ENCODE measurements at places on chromosomes 5 and 9.

DNA sequence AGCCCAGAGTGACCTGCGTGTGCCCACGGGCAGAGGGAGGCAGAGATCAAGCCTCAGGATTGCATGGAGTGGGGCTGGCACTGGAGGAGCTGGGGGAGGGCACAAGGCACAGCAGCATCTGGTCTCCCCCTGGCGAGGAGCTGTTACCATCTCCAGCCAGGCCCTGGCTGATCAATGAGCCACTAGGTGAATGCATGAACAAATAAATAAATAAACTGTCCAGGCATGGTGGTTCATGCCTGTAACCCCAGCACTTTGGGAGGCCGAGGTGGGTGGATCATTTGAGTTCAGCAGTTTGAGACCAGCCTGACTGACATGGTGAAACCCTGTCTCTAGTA, 14.3 kb upstream of the PSMB7 start:
- DNase-seq, result no peak

GRCh38 chr5:21649969-21650368, 1203.2 kb downstream of the CDH12 start:
- DNase-seq, result no peak

DNA sequence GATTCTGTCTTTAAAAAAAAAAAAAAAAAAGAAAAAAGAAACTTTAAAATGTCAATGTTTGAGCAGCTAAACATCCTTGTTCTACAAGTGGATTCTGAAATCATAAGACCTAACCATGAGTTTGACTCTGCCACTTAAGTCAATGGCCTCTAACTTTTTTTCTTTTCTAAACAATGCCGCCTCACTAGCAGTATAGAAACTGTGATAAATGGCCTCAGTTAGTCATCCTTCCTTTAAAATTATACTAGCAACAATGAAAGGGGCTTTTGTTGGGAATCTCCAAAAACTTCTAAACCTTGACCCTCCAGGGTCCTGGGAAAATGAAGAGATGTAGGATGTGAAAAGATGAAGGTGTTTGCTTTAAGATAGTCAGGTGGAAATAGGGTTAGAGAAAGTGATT, 71.1 kb downstream of the FBXL7 start:
- DNase-seq, result no peak

GRCh38 chr5:160641405-160641804, 210.6 kb downstream of the ATP10B start:
- DNase-seq, result no peak

- no peak for DNase-seq
Measured at GRCh38 chr5:108003178-108003577, 332.4 kb upstream of the EFNA5 start.

- DNase-seq, result no peak
Measured at GRCh38 chr9:128201441-128202369, 1.5 kb upstream of the DNM1 start.

- no peak for DNase-seq
Measured at GRCh38 chr9:97293207-97293721, 14.2 kb upstream of the CCDC180 start.

- no peak for DNase-seq
Measured at GRCh38 chr5:668283-668995, 24.7 kb downstream of the TPPP start.

DNA sequence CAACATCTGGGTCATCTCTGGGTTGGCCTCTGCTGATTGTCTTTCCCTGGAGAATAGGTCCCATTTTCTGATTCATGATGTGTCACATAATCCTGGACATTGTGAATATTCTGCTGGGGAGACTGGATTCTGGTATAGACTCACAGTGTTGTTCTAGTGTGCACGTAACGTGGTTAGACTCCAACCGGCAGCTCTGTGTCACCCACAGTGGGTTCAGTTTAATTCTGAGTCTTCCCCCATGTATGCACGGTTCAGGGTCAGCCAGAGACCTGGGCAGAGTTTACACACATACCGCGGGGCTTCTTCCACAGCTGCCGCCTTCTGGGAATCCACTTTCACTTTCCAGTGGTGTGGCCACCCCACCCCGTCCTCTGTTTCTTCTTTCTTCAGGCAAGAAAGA, 38.0 kb upstream of the LRRC14B start:
- no peak for DNase-seq

DNA sequence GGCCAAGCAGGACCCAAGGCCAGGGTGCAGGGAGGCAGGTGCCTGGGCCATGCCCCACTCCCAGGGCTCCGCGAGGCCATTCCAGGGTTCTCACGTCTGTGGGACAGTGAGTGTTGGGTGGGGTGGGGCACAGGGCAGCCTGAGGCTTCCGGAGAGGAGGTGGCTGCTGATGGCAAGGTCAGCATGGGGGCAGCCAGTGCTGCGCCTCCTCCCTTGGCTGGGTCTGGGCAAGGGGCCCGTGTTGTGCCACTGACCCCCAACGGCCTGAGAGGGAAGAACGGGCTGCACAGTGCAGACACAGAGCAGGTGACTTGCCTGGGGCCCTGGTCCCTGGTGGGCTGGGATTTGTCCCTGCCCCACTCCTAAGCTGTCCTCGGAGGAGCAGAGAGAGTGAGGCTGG, 82.1 kb downstream of the RXRA start:
- no peak for DNase-seq

GRCh38 chr9:7097785-7098752, 340.3 kb downstream of the KDM4C start:
- DNase-seq, result no peak

DNA sequence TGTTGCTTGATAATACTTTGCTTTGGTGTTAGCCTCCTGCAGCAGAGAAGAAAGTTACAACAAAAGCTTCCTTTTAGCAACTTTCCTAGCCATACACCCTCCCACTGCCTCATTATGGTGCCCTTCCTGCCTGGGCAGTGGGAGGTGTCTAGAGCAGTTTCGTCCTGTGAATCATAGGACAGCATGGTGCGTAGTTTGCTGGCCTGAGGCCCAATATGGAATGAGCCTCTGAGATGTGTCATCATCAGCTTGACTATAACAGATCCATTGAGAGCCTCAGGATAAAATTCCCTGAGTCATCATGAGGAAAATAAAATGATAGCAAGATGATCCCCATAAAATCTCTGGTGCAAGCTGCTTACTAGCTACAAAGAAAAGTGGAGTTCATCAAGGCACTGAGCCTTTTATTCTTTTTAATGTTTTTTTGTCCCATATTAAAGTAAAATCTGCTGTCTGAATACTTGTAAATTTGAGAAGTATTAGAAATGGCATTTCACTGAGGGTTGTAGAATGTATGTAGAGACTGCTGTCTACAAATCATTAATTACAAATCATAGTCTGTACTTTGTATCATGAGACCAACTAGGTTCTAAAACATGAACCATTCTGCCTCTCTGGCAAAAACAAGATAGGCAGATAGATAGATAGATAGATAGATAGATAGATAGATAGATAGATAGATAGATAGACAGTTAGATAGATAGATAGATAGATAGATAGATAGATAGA, 303.0 kb upstream of the PDE4D start:
- DNase-seq, result no peak

- DNase-seq, result no peak
Measured at GRCh38 chr9:17751486-17751885, 172.6 kb downstream of the SH3GL2 start.

DNA sequence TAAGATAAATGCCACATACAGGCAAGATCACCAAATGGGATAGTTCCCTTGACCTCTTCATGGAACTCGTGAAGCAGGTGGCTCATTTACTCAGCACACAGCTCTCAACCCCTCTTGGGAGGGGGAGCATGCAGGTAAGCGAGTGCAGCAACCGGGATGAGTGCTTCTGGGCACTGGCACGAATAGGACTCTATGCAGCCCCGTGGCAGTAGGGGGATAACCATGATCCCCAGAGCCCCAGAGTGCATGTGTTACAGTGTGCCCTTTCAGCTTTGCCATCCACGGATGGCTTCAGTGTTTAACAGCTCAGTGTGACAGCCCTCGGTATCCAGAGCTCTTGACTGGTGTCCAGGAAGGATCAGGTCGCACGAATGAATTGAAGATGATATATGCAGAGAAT, 1187.1 kb downstream of the CDH9 start:
- DNase-seq, result no peak

- DNase-seq, result no peak
Measured at GRCh38 chr5:169527863-169528262, 55.7 kb upstream of the SPDL1 start.

- no peak for DNase-seq
Measured at GRCh38 chr9:85536076-85536475, 205.7 kb downstream of the AGTPBP1 start.

- DNase-seq, result no peak
Measured at GRCh38 chr5:171999877-172000276, 6.6 kb downstream of the FBXW11 start.

- DNase-seq, result no peak
Measured at GRCh38 chr5:87541033-87541432, 128.3 kb upstream of the CCNH start.

- no peak for DNase-seq
Measured at GRCh38 chr9:16202221-16202620, 649.4 kb downstream of the CCDC171 start.

DNA sequence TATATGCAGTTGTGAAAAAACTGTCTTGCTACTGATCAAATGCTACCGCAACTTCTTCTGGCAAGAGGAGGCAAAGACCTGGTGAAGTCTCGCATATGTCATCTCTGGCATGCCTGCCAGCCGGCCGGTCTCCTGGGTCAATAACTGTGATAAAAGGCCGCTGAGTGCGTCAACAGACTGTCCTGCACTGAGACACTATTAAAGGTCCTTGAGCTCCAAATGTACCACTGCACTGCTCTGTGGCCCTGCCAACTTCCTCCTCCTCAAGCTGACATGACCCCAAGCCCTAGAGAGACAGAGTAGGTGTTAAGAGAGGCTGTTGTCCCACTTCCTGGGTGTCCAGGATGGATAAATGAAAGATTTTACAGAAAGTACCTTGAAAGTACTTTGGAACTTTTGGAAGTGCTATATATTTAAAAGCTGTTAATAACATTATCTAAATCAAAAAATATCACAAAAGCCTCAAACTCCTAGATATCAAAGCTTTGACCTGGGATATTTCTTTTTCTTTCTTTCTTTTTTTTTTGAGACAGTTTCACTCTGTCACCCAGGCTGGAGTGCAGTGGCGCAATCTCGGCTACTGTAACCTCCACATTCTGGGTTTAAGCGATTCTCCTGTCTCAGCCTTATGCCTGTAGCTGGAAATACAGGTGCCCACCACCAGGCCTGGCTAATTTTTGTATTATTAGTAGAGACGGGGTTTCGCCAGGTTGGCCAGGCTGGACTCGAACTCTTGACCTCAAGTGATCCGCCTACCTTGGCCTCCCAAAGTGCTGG, 31.5 kb downstream of the RAPGEF1 start:
- no peak for DNase-seq

- no peak for DNase-seq
Measured at GRCh38 chr5:173888473-173889131, 453 bp downstream of the CPEB4 start.

GRCh38 chr5:1507457-1507856, 16.3 kb downstream of the LPCAT1 start:
- DNase-seq, result no peak

GRCh38 chr5:126778675-126779403, 1.9 kb downstream of the LMNB1 start:
- DNase-seq, result no peak

GRCh38 chr9:61674465-61674864, 484.6 kb downstream of the SPATA31A7 start:
- no peak for DNase-seq

GRCh38 chr5:95068289-95068910, 216.5 kb downstream of the MCTP1 start:
- DNase-seq, result no peak

DNA sequence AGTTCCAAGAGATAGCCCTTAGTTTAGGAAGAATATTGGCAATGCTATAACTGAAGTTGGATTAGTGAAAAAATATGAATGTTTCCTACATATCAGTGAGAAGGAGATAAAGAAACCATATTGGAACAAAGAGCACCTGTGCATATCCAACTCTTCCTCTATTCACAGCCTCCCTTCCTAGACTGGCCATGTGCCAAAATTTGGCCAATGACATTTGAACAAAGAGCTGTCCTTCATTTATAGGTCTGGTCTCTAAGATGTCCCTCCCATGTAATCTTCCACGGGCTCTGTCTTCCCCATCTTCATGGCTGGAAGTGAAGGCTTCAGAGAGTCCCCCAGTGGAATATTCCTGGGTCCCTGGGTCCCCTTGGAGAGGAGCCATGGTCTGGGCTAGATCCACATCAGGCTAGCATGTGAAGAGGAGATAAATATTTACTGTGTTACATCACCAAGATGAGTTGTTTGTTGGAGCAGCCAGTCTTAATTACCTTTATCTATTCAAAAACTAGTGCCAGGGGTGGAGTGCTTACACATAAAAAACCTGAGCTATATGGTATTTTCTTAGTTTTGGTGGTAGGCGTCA, 190.0 kb upstream of the S1PR3 start:
- no peak for DNase-seq

Measured in central memory CD8-positive, alpha-beta T cell (primary cell).